COLO829 (cell line): ENCODE measurements at places on chromosomes 2 and 18.

- DNase-seq, result no peak
Measured at GRCh38 chr2:186691900-186692299, 2.0 kb upstream of the FAM171B start.

DNA sequence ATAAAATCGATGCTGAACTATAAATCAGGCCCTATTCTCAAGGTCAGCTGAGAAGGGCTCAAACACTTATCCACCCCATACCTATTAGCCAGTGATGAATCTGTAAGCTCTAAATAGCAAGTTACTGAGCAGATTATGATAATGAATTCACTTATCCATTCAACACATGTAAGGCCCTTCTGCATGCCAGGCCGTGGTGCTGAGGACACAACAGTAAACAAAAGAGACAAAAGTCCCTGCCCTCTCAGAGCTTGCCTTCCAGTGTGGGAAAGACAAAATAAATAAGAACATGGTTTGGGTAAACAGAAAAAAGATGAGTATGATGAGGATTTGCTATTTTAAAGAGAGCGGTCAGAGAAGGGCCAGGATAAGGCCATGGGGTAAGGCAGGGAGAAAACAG lies 11.7 kb downstream of the TTC32 start:
- DNase-seq, result no peak

- DNase-seq, result no peak
Measured at GRCh38 chr2:34401186-34401585, 802.1 kb upstream of the FAM98A start.

- no peak for DNase-seq
Measured at GRCh38 chr2:235506291-235506996, 12.6 kb downstream of the AGAP1 start.

DNA sequence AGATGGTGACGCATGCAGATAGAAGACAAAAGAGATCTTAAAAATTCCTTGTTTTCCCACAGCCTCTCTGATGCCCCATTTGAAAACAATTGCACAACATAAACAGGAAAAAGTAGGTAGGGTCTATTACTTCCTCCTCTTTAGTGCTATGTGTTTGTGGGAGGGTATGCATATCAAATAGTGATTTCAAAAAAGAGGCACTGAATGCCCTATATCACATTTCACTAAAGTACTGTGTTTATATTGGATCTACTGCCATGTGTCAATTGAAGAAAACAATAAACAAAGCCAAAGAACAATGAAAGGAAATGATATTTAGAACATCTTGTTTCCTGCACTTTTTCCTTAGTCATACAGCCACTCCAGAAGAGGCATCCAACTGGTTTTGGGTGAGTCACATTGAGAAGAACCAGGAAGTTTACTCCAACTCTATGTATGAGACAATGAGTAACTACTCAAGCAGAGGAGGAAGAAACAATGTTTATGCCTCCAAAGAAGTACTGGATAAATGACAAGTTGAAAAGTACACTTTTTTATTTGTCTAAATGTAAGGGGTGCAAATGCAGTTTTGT lies 583.6 kb downstream of the FBXO15 start:
- no peak for DNase-seq
